ENCODE measurements at places on chromosomes 3 and 15.

DNA sequence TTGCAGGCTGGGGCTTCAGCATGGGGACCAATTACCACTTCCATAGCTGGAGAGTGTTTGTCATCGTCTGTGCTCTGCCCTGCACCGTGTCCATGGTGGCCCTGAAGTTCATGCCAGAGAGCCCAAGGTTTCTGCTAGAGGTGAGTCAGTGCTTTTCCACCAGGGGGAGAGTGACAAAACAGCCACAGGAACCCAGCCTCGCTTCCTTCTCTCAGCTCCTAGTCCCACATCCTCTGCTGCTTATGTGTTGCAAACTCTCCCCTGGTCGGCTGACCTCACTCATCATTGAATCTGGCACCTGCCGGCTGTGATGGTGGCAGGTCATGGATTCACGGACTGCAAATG, 158.3 kb downstream of the SV2B start:
- peak; percentile 75 for DNase-seq

- DNase-seq, result no peak
Observed at GRCh38 chr15:41860049-41860828, 21.6 kb downstream of the PLA2G4B start.

GRCh38 chr3:85710490-85710889, 751.7 kb downstream of the CADM2 start:
- DNase-seq, result no peak

DNA sequence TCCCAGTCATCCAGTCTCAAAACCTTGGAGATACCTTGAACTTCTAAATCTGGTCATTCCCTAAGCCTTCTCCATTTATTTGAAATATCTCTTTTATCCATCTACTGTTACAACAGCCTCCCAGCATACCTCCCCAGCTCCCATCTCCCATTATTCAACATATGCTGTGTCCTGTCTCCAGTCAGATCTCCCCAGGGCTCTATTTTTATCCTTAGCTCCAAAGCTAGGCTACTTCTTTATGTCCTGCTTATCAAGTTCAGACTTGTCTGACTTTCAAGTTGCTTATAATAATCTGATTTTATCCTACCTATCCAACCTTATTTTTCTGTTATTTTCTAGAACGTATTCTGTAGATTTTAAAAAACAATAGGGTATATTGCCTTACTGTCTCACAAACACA, 44.2 kb downstream of the IQGAP1 start:
- DNase-seq, result no peak

GRCh38 chr3:45792516-45793172, 3.7 kb downstream of the SLC6A20 start:
- no peak for DNase-seq

DNA sequence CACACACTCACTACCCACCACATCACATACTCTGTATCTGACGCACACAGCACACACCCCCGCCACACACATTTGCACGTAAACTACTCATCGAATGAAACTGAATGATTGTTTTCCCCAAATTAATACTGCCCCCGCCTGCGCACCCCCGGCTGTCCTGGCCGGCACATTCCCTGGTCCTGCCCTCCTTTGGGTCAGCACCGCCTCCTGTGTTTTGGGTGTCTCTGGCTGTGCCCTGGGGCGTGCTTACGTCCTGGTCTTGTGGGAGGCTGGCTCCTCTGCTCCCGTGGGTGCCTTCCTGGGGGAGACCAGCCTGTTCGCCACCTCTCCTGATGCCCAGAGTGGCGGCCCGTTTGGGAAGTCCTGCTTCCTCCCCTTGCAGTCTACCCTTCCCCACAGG, 30.2 kb downstream of the APBA2 start:
- no peak for DNase-seq

DNA sequence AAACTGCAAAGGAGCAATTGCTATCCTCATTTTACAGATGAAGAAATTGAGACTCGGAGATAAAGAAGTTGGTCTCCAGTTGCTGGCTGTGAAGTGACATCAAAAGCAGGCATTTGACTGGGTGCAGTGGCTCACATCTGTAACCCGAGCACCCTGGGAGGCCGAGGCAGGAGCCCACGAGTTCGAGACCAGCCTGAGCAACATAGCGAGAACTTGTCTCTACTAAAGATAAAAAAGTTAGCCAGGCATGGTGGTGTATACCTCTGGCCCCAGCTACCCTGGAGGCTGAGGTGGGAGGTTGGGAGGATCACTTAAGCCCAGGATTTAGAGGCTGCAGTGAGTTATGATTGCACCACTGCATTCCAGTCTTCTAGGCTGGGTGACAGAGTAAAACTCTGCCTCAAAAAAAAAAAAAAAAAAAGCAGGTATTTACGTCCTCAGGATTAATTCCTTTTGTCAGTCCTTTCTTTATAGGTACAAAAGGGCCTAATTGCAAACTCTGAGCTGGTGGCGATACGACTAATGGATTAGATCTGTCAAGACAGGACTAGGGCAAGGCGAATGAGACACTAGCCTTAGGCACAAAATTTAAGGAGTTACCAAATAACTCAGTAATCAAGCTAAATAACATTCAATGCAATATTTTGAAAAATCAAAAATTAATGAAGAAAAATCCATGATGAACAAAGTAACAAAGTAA, 5.9 kb upstream of the DNASE1L3 start:
- DNase-seq, result no peak

DNA sequence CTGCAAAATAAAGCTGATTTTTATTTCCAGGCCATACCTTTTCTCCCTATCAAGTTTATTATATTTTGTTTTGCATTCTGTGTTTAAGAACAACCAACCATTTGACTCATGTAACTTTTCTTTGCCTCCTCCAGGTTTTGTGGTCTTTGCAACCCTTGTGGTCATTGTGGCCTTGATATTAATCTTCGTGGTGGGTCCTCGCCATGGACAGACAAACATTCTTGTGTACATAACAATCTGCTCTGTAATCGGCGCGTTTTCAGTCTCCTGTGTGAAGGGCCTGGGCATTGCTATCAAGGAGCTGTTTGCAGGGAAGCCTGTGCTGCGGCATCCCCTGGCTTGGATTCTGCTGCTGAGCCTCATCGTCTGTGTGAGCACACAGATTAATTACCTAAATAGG, 27.6 kb downstream of the NIPA2 start:
- DNase-seq, result no peak

DNA sequence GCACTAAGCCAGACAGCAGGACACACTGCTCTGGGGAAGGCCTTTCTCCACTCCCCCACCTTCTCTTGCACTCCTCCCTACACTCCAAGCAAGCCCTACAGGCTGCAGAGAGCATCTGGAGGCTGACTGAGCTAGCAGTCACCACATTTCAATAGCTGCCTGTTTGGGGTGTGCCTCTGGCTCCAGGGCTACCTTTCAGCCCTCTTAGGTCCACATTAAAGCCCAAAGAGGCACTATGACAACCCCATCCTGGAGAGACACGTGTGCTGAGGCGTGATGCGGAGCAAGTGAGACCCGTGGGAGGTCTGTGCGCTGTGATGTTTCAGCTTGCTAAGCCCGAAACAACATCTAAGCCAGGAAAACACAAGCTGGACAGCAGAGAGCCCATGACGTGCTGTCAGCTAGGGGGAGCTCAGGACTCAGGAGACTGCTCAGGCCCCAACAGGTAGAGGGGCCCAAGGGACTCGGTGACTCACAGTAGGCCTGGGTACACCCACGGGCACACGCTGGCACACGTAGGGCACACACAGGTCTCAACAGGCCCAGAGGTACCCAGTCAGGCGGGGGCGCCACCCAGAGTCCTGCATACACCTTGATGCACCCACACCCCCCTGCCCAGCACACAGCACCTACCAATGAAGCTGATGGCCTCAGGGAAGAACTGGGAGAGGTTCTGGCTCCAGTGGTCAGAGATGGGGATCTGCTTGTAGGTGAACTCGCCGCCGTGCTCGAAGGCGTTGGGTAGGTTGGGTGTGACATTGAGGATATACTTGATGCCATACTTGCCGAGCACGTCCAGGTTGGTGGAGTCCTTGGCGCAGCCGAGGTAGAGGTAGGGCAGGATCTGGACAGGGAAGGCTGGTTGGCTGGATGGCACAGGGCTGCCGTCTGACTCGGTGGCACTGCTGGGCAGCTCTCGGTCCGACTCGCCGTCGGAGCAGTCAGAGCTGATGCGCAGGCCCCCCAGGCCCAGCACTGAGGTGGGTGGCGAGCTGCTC, 2.8 kb downstream of the DUSP7 start:
- DNase-seq, result peak; percentile 67

DNA sequence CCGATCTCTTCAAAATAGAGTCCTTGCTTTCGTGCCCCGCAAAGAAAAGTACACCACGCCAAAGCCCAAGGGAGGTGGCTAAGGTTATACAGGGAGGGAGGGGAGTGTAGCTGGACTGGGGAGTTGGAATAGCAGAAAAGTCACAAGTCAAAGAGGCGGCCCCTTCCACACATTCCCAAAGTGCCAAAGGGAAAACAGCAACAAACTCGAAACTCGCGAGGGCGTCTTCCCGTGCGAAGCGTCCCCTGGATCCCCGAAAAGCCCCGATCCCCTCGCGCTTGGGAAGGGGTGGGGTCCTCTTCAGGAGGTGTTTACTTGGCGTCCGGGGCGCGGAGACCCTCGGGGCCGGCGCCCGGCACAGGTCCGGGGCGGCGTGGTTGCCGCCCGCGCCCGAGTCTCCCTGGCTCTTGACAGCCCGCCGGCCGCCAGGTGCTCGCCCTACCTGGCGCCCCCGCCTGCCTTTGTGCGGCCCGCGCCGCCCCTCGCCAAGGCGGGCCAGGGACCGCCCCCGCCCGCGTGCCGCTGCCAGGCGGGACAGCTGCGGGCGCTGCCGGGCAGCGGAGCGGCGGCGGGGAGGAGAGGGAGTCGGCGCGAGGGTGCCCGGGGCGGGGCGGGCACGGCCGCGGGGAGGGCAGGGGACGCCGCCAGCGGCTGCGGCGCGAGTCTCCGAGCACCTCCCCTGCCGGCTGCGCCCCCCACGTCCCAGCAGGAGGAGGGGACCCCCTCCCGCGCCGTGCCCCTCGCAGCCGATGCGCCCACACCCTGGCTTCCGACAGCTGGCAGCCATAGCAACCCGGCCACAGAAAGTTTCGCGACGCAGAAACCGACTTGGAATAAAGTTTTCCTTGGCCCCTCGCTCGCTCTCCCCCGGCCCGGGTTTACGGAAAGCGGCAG, 966 bp downstream of the MYO1E start:
- no peak for DNase-seq

DNA sequence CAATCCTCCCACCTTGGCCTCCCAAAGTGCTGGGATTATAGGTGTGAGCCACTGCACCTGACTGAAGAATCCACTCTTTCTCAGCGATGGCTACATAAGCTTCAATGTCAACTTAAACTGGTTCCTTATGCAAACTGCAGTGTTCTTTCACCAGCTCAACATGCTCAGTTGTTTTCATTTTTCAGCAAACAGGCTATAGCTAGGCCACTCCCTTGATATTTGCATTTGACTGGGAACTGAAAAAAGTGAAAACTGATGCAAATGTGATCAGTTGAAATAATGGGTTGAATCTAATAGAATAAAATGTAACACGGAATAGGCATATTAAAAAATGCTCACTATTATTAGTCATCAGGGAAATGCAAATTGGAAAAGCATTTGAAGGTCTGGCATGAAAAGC, 74.2 kb upstream of the GCNT3 start:
- no peak for DNase-seq

DNA sequence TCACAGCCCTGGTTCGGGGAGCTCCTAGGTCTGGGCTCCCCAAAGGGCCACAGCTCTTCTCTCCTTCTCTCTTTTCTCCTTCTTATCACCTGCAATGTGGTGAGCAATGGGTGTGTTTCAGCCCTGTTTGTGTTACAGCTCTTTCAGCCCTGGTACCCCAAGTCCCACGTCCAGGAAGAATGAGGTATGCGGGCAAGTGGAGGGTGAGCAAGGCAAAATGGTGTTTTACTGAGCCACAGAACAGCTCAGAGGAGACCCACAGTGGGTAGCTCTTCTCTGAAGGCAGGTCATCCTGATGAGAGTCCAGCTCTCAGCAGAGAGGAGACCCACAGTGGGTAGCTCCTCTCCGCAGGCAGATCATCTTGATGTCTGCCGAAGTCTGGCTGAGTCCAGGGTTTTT, 86.8 kb downstream of the BFSP2 start:
- DNase-seq, result no peak

GRCh38 chr3:66200147-66200546, 20.7 kb upstream of the SLC25A26 start:
- DNase-seq, result no peak

DNA sequence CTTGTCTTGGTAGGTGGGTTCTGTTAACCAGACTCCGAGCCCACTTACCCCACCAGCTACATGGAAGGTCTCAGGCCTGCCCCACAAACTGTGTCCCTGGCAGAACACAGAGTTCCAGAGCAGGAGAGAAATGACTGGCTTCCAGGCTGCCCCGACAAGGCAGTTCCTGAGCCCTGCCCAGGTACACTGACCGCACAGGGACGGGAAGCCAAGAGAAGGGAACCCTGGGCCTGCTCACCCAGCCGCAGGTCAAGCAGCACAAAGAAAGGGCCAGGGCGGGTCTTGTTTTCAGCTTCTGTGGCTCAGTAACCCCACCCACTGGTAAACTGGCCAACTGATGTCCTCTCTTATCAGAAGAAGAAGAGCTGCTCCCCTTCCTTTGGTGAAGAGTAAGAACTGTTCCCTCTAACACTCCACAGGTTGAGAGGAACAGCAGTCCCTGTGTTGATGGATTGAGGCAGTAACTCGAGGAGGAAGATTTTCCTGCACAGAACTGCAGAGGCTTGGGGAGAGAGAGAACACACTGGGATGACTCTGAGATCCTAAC, 68.4 kb downstream of the CRTC3 start:
- no peak for DNase-seq

DNA sequence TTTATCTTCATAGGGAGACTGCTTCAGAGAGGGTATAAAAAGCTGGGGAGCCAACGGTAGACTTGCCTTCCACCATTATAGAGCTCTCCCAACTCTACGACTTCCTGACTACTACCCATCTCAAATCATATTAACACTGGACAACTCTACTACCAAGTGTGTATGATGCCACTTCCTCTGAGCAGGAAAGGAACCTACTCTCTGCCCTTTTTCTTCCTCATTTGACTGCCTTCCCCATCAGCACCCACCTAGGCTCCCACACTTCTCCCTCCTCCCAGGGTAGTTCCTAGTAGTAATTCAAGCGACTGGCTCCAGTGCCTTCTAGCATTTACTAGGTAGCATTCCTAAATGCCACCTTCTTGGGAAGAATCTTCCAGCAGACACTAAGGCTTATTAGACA, 24.5 kb upstream of the TBL1XR1 start:
- no peak for DNase-seq

DNA sequence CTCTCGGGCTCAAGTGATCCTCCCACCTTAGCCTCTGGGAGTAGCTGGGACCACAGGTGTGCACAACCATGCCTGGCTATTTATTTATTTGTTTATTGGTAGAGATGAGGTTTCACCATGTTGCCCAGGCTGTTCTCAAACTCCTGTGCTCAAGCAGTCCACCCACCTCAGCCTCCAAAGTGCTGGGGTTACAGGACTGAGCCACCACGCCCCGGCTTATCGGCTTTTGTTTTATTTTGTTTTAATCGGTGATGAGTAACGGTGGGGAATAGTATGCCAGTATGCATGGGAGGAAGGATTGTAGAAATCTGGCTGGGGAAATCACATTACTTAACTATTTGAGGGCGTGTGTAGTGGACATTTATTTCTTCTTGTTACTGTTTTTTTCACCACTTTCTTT, 451.0 kb upstream of the GOLIM4 start:
- no peak for DNase-seq

- DNase-seq, result no peak
Observed at GRCh38 chr15:77035999-77036471, 34.9 kb downstream of the TSPAN3 start.

- DNase-seq, result no peak
Observed at GRCh38 chr15:83746231-83746630, 92.3 kb downstream of the ADAMTSL3 start.
